ENCODE measurements at places on chromosomes 5 and 9.

- DNase-seq, result no peak
These were observed 826.8 kb downstream of the EFNA5 start for GRCh38 chr5:106843812-106844416.

DNA sequence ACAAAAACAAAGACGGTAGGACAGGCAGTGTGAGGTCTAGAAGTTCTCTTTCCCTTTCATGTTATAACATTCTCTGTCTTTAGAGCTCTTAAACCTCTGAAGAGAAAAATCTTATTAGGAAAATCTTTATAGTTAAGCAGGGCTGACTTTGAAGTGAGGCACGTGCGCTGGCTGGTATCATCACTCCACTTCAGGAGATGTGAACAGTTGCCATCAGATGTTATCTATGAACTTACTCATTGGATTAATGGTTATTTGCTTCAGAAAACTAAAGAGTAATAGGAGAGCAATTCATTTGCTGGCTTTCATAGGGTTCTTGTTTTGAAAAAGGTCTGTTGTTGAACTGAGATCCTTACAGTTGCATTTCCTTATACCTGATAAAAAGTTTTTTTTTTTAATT lies 25.7 kb downstream of the LRRTM2 start:
- DNase-seq, result no peak

DNA sequence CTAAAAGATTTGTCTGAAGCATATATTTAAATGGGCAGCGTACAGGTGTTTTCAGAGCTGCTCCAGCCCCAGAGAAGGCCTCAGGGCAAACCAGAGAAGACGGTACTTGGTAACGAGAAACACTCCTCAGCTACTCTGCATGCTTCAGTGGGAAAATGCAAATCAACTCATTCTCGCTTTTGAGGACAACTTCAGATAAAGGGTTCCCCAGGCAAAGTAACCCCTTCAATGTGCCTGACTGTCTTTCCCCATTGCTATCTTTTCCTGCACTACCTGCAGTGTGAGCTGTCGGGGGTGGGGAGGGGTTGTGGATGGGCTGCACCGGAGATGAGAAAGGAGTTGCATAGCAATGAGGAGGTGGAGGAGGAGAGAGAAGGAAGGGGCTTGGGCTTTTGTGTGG lies 339.7 kb upstream of the CLINT1 start:
- DNase-seq, result no peak

GRCh38 chr5:143213851-143214363 lies 189.6 kb downstream of the NR3C1 start:
- no peak for DNase-seq

DNA sequence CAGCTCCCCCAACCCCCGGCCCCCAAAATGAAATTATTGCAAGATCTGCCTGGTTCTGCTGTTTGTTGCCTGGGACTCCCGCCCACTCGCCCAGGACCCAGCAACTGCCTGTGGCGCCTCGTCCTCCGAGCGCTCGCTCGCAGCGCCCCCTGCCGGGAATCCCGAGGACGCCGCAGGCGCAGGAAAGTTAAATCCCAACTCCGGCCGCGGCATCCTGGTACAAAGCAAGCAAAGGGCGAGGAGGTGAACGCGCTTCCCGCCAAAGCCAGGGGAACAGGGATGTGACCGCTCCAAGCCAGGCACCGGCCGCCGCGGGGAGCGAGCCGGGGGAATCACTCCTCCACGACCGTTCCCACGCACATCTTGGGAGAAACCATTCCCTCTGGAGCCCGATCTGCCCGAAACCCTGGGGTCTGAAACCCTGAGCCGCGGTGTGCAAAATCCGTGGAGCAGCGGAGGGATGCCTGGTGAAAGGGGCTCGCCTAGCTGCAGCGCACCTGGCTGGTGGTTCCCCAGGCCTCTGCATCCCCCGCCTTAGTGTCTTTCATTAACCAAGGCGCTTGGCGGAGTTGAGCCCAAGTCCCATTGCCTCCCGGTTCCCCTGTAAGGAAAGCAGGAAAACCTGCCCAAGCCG lies 1.3 kb downstream of the SEMA5A start:
- DNase-seq, result peak; percentile 25

- DNase-seq, result peak; percentile 36
These were observed 161.1 kb downstream of the MAST4 start for GRCh38 chr5:66757219-66757833.

DNA sequence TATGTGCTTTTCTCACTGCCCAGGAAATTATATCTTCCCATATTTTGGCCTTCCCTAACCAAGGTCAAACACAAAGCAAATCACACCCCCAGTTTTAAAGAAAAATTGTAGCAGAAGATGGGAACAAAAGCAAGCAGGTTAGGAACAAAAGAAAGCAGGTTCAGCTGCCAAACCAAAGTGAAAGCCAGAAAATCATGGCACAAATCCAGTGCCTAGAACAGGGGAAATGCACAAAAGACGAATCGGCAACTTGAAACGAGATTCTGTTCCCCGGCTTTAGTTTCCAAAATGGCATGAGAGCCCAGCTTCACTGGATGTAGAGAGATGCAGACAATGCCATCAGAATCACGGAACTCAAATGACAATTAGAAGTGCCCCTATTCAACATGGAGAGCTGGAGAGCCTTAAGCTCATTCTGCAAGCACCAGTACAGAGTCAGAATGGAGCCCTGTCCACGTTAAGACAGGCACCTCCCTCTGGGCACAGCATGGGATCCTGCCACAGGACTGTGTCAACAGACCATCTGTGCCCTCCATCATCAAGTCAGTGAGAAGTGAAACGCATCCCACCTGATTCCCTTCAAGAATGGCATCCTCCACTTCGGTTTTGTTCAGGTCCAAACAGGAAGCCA lies 13.8 kb downstream of the DNAH5 start:
- DNase-seq, result peak; percentile 68

- no peak for DNase-seq
These were observed 186.5 kb downstream of the ARHGEF28 start for GRCh38 chr5:73812457-73812856.

Measured in NCI-H1092 treated with DMSO at 0.1 percent for 48 hours (cell line).